ENCODE measurements at places on chromosomes 16 and 17.

DNA sequence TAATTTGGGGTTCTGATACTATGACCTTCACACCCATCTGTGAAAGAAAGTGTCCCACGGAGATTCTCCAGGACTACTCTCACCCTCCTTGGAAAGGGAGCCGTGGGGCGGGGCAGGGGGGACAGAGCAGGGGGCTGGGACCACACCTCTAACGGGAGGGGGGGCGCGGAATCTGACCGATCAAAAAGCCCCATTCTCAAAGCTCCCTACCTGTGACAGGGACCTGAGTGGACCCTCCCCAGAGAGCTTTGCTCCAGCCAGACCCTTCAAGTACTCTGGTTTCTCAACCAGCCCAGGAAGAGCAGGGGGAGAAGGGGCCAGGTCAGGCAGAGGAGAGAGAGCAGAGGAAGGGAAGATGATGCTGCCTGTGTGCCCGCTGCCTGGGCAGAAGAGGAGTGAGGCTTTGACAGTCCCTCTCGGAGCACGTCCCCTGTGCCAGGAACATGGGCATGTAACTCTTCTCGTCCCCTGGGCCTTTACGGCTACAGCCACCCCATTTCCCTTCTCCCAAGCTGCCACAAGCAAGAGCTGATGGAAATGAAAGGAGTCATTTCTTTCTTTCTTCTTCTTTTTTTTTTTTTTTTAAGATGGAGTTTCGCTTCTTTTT, 682 bp downstream of the XAF1 start:
- DNase-seq, result no peak

DNA sequence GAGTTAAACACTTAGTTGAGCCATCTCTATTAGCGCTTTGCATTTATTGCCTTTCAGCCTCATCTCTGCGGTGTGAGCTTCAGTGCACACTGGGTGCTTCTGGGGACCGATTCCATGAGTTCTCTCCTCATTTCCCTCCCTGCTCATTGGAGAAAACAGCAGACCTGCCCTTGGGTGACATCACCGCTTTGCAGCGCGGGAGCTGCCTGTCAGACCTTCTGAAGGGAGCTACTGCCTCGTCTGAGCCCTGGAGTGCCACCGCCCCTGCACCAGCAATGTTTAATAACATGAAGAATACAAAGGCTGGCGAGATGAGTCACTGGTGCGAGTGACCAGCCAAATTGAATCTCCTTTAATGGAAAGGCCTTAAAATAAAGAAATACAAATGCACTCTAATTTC, 30.2 kb upstream of the CPPED1 start:
- DNase-seq, result peak; percentile 22

DNA sequence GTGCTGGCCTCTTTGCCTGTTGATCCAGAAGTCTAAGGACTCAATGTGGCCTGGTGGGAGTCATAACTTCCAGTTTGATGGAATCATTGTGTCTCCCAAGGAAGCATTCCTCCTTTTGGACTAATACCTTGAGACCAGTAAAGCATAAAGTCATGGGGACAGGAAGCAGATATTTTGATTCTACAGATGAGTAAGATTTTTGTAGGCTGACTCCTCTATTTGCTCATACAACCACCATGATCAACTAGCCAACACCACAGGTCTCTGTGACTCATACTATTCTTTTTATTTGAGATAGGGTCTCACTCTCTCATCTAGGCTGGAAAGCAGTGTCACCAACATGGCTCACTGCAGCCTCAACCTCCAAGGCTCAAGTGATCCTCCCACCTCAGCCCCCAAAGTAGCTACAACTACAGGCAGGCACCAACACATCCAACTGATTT, 6.2 kb downstream of the MT2A start:
- DNase-seq, result peak; percentile 85

DNA sequence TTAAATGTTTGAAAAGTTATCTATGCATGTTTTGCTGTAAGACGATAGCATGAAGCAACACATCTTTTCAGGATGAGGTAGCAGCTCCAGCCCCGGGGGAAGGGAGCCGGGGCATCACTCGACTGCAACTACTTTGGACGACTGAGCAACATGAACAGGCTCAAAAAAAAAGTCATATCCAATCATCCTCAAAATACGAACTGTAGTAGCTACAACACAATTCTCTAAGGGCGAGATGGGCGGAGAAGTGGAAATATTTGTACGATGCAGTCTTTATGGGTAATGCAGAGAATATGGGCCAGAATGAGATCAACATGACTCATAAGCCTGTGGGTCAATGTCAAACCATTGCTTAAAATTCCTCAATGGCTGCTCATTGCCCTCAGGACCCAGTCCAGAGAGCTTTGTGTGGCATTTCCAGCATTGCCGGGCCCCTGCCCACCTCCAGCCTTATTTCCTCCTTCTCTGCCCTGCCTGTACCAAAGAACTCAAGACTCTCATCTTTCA, 17.7 kb upstream of the SMURF2 start:
- DNase-seq, result peak; percentile 99

DNA sequence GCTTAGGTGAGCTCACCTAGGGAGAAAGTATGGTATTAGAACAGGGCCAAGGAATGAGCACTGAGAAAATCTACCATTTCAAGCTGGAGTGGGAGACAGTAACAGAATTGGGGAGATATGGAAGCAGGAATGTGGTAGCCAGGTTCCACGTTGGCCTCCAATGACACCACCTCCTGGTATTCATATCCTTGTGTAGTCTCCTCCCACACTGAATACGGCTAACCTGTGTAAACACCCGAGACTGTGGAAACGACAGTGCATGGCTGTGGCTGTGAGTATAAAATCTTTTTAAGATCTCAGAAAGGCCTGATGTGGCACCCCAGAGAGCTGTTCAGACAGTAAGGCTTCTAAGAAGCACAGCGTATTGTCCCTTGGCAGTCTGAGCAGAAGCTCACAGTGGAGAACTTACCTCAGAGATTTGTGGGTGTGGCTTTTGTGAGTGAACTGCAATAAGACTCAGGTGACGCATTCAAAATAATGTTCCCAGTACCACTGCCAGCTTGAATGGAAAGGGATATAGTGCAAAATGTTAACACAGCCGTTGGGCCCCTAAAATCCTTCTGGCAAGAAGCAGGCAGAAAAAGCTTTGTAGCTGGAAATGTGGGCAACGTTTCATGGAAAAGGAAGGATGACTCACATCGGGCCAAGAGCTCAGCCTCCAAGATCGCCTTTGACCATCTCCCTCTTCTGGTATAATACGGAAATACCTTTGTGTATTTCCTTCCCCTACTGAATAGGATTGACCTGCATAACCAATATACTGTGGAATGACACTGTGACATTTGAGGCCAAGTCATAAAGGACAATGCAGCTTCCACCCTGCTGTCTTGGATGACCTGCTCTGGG, 14.4 kb downstream of the SDR42E1 start:
- DNase-seq, result peak; percentile 70

- DNase-seq, result peak; percentile 68
Measured at GRCh38 chr17:2292100-2292499, 11.5 kb downstream of the SMG6 start.

- no peak for DNase-seq
Measured at GRCh38 chr16:49502136-49502881, 128.7 kb downstream of the C16orf78 start.

- DNase-seq, result no peak
Measured at GRCh38 chr16:57826052-57826451, 23.8 kb upstream of the KIFC3 start.

DNA sequence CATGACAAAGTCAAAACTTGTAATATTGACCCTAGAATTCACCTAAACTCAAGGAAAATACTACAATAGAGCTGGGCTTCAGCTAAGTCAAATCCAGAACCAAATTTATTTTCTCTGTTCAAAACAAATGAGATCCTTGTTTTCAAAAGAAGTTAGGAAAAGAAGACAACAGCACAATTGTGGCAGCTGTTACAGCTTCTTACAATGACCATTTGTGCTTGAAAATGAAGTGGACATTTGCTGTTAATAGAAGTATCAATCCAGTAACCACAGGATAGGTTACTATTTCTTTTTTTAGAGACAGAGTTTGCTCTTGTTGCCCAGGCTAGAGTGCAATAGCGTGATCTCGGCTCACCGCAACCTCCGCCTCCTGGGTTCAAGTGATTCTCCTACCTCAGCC, 44.4 kb downstream of the APPBP2 start:
- no peak for DNase-seq

- peak; percentile 73 for DNase-seq
Measured at GRCh38 chr16:23124315-23124714, 24.9 kb downstream of the USP31 start.

GRCh38 chr17:62206550-62206949, 141.5 kb upstream of the MED13 start:
- peak; percentile 61 for DNase-seq

DNA sequence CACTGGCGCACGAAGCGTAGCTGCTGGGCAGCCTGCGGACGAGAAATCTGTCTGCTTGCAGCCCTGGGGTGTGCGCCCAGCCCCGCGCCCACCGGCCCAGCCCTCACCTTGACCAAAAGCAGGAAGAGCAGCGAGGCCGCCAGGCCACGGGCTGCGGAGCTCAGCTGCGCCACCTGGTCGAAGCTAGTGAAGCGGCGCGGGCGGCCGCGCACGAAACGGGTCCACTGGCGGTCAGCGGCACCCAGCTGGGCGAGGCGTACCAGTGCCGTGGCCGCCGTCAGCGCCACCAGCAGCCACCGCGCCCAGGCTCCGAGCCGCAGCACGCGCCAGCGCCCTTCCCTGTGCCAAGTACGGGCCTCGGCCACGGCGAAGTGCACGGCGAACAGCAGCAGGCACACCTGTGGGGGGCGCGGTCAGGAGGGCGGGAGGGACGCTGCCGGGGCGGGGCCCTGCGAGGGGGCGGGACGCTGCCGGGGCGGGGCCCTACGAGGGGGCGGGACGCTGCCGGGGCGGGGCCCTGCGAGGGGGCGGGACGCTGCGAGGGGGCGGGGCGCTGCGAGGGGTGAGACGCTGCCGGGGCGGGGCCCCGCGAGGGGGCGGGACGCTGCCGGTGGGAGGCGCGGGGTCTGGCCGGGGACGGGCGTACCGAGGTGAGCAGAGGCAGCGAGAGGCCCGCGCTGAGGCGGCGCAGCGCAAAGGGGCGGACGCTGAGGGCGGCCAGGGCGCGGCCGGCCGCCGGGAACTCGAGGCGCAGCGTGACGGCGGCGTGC, 43.2 kb downstream of the TSC2 start:
- peak; percentile 59 for DNase-seq

DNA sequence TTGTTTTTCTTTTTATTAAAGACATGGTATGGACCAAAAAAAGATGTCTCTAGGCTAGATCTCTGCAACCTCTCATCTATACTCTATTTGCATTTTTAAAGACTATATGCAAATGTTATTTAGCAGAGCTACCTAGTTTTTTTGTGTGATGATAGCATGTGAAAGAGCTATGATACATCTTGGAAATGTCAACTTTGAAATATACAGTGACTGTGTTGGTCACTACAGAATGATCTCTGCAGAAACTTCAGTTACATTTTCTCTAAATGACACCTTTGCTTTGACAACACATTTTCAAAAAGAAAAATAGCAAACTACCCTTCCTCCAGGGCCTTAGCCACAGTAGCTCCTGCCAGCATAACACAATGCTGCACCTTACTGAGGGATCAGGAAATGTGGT, 86.6 kb downstream of the PRKCB start:
- DNase-seq, result no peak

- peak; percentile 52 for DNase-seq
Measured at GRCh38 chr16:50372611-50373344, 4.0 kb upstream of the BRD7 start.

GRCh38 chr17:40565769-40566409, 617 bp upstream of the CCR7 start:
- DNase-seq, result no peak

GRCh38 chr17:56085576-56086267, 67.6 kb upstream of the ANKFN1 start:
- no peak for DNase-seq

GRCh38 chr17:22373911-22374310, 681.6 kb downstream of the KCNJ18 start:
- no peak for DNase-seq

- peak; percentile 50 for DNase-seq
Measured at GRCh38 chr17:75313941-75314551, 24.8 kb upstream of the SLC25A19 start.

GRCh38 chr17:27320222-27320560, 26.3 kb downstream of the WSB1 start:
- DNase-seq, result no peak

DNA sequence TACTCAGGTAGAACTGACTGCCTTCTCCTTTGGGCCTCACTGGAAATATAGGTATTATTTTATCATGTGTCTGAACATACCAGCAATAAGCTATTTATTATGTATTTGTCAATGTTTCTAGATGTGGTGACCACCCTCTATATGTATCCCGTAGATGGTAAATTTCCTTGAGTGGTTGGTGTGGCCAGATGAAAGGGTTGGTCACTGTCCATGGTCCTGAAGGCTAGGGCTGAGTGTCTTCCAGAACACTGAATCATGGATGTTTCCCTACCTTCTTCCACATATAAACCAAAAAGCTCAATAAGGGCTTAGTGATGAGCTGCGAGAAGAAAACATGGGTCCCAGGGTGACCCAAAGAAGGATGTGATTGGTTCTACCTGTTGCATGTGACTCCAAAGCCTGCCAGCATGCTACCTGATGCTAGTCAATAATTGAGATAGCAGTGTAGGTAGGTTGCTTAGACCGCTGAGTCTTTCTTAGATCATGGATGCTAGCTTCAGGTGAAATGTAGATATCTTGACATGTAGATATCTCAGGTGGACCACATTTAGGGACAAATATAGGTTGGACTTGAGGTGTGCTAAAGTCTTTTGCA, 150.3 kb downstream of the ASIC2 start:
- DNase-seq, result peak; percentile 35

GRCh38 chr17:40345161-40345993, 19.2 kb downstream of the GJD3 start:
- peak; percentile 78 for DNase-seq

GRCh38 chr17:8469964-8470363, 34.3 kb downstream of the NDEL1 start:
- no peak for DNase-seq

- no peak for DNase-seq
Measured at GRCh38 chr17:69608141-69608540, 193.6 kb downstream of the MAP2K6 start.

DNA sequence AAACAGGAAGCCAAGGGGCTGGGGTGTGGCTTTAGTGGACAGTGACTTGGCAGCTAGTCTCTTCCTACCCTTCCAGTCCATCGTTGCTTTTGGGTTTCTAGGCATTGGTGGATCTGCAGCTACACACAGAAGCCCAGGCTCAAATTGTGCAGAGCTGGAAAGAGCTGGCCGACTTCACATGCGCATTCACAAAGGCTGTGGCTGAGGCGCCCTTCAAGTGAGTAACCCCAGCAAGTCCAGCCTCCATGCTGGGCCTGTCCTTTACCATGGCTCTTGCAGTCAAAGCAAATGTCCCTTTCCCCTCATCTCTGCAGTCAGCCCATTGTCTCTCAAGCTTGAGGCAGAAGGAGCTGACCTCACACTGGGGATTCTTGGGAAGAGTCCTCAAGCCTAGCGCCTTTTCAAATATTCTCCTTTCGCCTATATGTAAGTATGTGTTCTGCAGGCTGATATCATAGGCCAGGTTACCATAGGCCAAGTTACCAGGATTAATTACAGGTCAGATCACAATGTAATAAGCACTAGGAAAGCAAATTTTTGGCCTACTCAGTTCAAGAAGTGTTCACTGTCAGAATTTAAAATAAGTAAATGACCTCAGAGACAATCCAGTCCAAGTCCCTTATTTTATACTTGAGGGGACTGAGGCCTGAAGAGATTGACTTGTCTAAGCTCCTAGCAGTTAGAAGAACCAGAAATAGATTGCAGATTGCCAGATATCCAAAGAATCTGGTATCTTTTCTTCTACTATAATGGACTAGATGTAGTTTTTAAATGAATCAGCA, 6.5 kb downstream of the EME1 start:
- DNase-seq, result no peak

GRCh38 chr16:54526087-54526486, 239.5 kb upstream of the IRX3 start:
- DNase-seq, result no peak

GRCh38 chr16:57371494-57372371, 557 bp upstream of the CX3CL1 start:
- no peak for DNase-seq
